ENCODE measurements at places on chromosomes 7 and 10.
A peak's percentile ranks its signal among the peaks of the same experiment; 100 is the strongest.

DNA sequence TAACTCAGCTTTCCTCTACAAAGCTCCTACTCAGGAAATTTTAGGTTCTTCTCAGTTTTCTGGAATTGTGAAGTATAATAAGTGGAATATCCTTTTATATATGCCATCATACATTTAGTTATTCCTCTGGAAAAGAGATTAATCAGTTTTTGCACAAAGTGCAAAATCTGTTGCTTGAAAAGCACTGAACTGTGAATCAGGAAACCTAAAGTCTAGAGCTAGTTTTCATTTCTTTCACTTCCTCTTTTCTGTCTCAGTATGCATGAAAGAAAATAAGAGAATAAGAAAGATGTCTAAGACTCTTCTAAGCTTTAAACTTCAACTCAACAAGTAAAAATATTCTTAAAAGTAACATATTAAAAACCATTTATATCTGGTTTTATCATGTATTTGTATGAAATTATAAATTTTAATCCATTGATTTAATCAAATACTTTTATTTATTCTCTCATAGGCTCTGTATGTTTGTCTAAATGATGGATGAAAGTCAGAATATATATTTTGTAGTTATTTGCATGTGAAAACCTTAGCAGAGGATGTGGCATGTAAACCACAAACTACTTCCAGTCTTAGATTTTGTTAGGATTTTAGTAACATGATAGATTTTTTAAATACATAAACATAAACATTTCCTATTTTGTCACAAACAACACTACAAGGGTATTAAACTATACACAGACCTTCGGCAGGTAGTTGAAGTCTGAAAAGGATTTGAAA is 1073.0 kb downstream of the XPNPEP1 start:
- no peaks in the 10 kb centered on the region for H3K27me3 ChIP-seq
- no peaks in the 10 kb centered on the region for H3K4me1 ChIP-seq
- no peaks in the 10 kb centered on the region for H3K36me3 ChIP-seq
- no peak overlapping the region for H3K27ac ChIP-seq
- H3K4me3 ChIP-seq: no peak overlapping the region
- no peak for DNase-seq

DNA sequence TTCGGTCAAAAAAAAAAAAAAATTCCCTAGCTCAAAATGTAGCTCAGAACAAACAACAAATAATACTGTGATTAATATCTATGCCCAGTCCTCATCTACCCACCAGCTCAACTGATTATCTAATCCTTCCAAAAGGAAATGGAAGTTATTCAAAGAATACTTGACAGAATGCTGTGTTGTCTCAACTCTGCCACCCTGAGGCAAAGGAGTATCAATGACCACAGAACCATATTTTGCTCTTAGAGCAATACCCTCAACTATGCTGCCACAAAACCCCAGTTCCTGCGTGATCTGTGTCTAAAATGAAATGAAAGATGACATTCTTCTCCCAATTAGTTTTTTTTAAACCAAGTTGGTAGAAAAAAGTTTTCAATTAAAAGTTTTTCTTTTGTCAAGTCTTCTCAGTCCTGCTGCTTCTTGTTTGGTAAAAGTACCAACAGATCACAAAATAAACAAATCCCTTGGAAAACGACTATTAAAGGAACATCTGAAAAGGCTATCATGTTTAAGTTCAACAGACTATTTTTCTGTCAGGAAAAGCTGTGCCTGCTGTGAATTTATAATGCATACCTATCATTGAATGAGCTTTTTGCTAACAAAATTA is 21.6 kb downstream of the RBM28 start:
- H3K27ac ChIP-seq: peak overlapping the region; percentile 69
- H3K4me3 ChIP-seq: peak overlapping the region; percentile 17
- H3K27me3 ChIP-seq: no peaks in the 10 kb centered on the region
- no peak for DNase-seq
- peaks cover 28% of the 10 kb centered on the region for H3K4me1 ChIP-seq

- no peaks in the 10 kb centered on the region for H3K36me3 ChIP-seq
- no peak overlapping the region for H3K4me3 ChIP-seq
- H3K27ac ChIP-seq: no peak overlapping the region
- H3K27me3 ChIP-seq: no peaks in the 10 kb centered on the region
These were observed 12.4 kb upstream of the TFAM start for GRCh38 chr10:58372607-58373441.

DNA sequence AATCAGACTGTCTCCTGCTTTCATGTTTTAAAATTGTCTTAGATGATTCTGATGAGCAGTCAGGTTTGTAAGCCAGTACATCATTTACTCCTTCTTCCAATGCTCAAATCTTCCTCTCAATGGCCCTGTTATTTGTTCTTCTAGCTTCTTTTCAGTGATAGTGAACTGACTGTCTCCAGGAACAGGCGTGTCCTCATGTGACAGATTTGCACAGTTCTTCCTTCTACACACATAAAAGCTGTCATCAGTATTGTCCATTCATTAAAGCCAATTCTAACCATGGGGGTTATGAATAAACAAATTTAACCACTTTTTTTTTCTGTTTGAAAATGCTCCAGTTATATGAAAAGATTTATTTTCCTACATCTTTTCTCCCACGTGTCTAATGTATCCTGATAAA is 308.7 kb upstream of the SORCS1 start:
- no peak overlapping the region for H3K27ac ChIP-seq
- H3K36me3 ChIP-seq: no peaks in the 10 kb centered on the region
- H3K4me3 ChIP-seq: no peak overlapping the region
- no peak for DNase-seq
- no peaks in the 10 kb centered on the region for H3K4me1 ChIP-seq

DNA sequence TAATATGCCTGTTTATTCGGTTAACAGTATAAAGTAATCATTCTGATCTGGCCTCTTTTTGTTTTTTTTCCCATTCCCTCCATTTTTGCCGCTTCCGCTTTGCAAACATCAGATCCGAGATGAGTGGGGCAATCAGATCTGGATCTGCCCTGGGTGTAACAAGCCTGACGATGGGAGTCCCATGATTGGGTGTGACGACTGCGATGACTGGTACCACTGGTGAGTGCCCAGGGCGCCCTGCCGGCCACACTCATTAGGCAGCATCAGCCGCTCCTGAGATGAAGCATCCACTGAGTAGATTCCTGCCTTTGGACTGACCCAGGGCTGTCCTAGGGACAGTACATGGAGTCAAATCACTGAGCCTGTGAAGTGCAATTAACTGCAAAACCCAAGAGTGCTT is 40.9 kb upstream of the GATA3 start:
- H3K36me3 ChIP-seq: peaks cover 18% of the 10 kb centered on the region
- H3K4me3 ChIP-seq: no peak overlapping the region
- DNase-seq: no peak
- no peaks in the 10 kb centered on the region for H3K27me3 ChIP-seq
- H3K27ac ChIP-seq: no peak overlapping the region

DNA sequence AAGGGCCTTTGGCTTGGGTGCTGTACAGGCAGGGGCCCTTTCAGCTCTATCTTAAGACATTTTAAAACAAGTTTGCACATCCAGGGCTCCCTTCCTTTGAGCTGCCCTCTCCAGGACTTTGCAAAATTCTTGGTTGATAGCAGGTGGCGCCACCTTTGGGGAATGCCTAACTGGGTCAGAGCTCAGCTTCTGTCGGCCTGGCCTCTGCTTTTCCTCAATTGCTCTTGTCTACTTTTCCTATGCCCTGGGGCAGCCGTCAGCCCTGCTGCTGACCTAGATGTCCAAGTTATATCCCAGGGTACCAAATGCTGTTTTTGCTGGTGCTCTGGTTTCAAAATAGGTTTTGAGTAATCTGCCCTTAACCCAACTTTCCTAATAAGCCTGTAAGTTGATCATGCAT is 65.8 kb downstream of the APBB1IP start:
- DNase-seq: no peak
- H3K4me1 ChIP-seq: peaks cover 3% of the 10 kb centered on the region

All from T-helper 2 cell treated with Interferon-gamma antibody and Interleukin-4, amounts not matched to agents 5 μg/mL and 100 μg/mL, for 36 hours (primary cell).